ENCODE measurements at places on chromosomes 5 and 9. TPM values are rescaled to one million over a fixed set of nuclear protein-coding genes. Genes with fewer than 3 reads are reported as not detected.

WHRN gene
- 20.5 TPM for total RNA-seq

SIMC1 gene
- total RNA-seq: 17.4 TPM

OTP gene
- total RNA-seq: not detected

TNC gene
- 0.05 TPM for total RNA-seq

PIP5K1B gene
- total RNA-seq: not detected

PRKAA1 gene
- 105 TPM for total RNA-seq

SPINK6 gene
- not detected for total RNA-seq

LRRC26 gene
- total RNA-seq: not detected

- no peak overlapping the region for H3K4me3 ChIP-seq
- DNase-seq: no peak
- H3K27ac ChIP-seq: no peak overlapping the region
- no peaks in the 10 kb centered on the region for H3K27me3 ChIP-seq
These were observed 125.2 kb downstream of the GLIS3 start for GRCh38 chr9:4174546-4175175.

DNA sequence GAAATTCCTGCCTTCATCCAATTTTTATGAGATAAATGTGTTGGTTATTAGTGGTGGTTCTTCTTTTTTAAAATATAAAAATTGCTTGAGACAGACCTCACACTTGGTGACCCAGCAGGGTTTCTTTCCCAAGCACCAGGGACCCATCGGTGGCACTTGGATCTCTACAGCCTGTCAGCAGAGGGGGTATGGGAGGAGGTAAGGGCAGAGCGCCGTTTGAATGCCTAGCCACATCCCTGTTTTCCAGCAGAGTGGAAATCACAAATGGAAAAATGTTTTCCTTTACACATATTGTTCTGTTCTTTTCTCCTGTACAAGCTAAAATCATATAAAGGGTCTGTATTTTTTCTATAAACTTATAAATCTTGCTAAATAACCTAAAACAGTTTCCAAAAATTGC lies 248.0 kb downstream of the NR3C1 start:
- H3K4me1 ChIP-seq: no peaks in the 10 kb centered on the region
- H3K27me3 ChIP-seq: no peaks in the 10 kb centered on the region
- H3K27ac ChIP-seq: no peak overlapping the region
- no peak for DNase-seq

DNA sequence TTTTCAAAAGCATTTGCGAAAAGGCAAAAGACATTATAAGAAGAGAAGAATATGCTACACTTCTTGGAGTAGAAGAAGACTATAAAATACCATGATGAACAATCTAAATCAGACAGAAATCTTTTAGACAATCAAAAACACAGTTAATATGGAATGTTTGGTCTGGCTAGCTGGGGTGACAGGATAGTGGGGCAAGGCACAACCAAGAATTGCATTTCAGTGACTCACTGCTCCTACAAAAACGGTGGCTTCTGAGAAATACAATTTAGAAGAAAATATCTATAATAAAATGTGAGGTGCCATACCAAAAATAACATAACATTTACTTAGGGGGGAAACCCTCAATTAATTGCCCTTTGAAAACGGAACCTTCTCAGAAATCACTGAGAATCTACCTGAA lies 363.4 kb downstream of the NPR3 start:
- no peak overlapping the region for H3K27ac ChIP-seq
- H3K4me3 ChIP-seq: no peak overlapping the region
- no peak for DNase-seq
- H3K36me3 ChIP-seq: no peaks in the 10 kb centered on the region

DNA sequence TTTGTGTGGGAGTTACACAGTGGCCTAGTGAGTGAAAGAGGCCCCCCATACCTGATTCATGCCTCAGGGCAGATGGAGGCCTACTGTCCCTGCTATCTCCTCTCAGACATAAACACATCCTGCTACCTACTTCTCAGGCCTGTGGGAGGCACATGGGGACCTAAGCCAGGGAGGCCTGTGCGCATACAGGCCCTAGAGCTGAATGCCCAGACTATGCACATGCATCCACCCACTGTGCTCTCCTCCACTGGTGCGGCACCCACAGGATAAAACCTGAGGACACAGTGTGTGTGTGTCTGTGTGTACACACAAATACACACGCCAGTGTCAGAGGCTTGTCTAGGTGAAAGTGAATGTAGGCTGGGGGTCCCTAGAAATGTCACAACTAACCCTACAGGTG lies 1.4 kb downstream of the PAX5 start:
- H3K4me1 ChIP-seq: peaks cover 72% of the 10 kb centered on the region
- no peak overlapping the region for H3K4me3 ChIP-seq
- H3K36me3 ChIP-seq: no peaks in the 10 kb centered on the region
- peaks cover 100% of the 10 kb centered on the region for H3K27me3 ChIP-seq

DNA sequence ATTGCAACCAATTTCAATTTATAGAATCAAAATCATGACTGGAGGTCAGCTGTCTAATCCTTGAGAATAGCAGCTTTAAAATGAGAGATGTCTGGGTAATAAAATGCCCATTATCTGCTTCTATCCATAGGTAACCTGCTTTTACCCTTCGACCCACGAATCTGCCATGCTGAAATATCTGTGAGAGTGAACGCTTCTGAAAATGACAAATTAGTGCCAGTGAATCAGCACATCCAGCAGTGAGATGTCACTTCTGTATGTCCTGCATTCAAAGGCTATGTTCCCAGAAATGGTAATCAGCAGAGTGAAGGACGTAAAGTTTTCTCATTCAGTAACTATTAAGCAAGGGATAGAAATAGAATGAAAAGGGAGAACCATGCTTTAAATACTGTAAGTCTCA lies 532.4 kb upstream of the ITGA1 start:
- H3K36me3 ChIP-seq: no peaks in the 10 kb centered on the region
- H3K4me3 ChIP-seq: no peak overlapping the region
- no peak for DNase-seq
- no peaks in the 10 kb centered on the region for H3K4me1 ChIP-seq
- H3K27ac ChIP-seq: no peak overlapping the region

- H3K36me3 ChIP-seq: no peaks in the 10 kb centered on the region
- no peak overlapping the region for H3K27ac ChIP-seq
- H3K27me3 ChIP-seq: no peaks in the 10 kb centered on the region
- H3K4me1 ChIP-seq: no peaks in the 10 kb centered on the region
- no peak overlapping the region for H3K4me3 ChIP-seq
- DNase-seq: no peak
These were observed 30.8 kb downstream of the FOXI1 start for GRCh38 chr5:170136506-170136905.

GRCh38 chr9:69981686-69982445 lies 61.8 kb upstream of the MAMDC2 start:
- peaks cover 5% of the 10 kb centered on the region for H3K27me3 ChIP-seq
- H3K36me3 ChIP-seq: no peaks in the 10 kb centered on the region
- H3K4me1 ChIP-seq: no peaks in the 10 kb centered on the region

GRCh38 chr5:88518131-88519016 lies 249.7 kb upstream of the TMEM161B start:
- no peaks in the 10 kb centered on the region for H3K4me1 ChIP-seq
- H3K27ac ChIP-seq: no peak overlapping the region
- H3K4me3 ChIP-seq: no peak overlapping the region
- no peaks in the 10 kb centered on the region for H3K36me3 ChIP-seq

GRCh38 chr5:141496038-141496437 lies 7.2 kb downstream of the PCDHGC5 start:
- peaks cover 56% of the 10 kb centered on the region for H3K27me3 ChIP-seq
- peaks cover 25% of the 10 kb centered on the region for H3K4me1 ChIP-seq
- no peak overlapping the region for H3K4me3 ChIP-seq
- no peak overlapping the region for H3K27ac ChIP-seq

DNA sequence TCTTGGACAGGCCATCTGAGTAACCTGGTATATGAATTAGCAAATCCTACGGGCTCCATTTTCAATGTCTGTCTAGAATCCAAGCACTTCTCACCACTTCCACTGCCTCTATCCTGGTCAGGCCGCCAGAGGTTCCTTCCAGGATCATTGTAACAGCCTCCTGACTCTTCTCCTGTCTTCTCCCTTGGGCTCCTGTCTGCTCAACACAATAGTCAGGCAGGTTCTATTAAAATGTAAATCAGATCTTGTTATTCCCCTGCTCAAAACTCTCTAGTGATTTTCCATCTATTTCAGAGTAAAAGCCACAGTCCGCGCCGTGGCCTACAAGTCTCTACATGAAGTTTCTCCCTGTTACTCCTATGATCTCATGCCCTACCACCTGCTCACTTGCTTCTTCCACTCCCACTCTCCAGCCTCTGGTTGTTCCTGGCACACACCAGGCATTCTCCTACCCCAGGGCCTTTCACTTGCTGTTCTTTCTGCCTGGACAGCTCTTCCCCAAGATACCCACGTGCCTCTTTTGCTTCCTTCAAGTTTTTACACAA lies 21.7 kb downstream of the ZNF366 start:
- H3K4me1 ChIP-seq: no peaks in the 10 kb centered on the region
- DNase-seq: no peak
- H3K27ac ChIP-seq: no peak overlapping the region

DNA sequence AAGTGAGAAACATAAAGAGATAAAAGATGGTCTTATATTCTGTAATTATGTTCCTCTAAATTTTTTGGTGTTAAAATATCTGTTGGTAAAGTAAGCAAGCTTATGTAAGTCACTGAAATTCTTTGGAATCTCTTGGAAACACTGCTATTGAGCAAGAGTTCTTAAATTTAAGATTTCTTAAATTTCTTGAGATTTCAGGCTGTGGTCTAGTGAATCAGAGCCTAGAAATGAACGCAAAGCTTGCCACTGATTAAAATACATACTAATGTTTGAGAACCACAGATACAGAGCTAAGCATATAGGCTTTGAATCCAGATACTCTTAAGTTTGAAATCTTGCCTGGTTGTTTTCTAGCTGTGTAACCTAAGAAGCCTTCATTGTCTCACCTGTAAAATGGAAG lies 133.4 kb downstream of the TRPM3 start:
- no peak overlapping the region for H3K27ac ChIP-seq
- no peak overlapping the region for H3K4me3 ChIP-seq
- no peaks in the 10 kb centered on the region for H3K4me1 ChIP-seq

DNA sequence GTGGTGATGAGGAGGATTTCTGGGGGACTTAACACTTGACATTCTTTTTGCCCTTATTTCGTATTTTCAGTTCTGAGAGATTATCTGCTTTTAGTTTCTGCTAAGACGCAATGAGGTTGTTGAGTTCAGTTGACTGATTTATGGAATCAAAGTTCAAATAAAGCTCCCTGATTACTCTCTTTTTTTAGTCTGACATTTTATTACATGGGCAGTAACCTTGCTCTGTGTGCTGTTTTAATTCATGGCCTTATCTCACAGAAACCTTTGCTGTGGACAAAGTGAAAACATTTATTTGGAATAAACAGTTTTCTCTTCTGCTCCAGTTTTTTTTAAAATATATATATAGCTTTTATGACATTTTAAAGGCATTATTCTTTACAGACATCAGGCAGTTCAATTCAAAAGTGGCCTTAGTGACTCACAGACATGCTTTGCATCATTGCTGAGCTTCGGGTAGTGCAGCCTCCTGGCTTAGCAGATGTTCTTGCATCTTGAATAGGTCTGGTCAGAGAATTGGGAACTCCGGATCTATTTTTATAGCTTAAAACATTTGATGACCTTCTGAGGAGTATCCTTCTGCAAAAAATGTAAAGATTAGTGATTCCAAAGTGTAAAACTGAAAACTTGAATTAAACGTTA lies 162.9 kb downstream of the FAM170A start:
- no peak for DNase-seq
- H3K27me3 ChIP-seq: no peaks in the 10 kb centered on the region
- H3K4me1 ChIP-seq: no peaks in the 10 kb centered on the region
- H3K4me3 ChIP-seq: no peak overlapping the region

DNA sequence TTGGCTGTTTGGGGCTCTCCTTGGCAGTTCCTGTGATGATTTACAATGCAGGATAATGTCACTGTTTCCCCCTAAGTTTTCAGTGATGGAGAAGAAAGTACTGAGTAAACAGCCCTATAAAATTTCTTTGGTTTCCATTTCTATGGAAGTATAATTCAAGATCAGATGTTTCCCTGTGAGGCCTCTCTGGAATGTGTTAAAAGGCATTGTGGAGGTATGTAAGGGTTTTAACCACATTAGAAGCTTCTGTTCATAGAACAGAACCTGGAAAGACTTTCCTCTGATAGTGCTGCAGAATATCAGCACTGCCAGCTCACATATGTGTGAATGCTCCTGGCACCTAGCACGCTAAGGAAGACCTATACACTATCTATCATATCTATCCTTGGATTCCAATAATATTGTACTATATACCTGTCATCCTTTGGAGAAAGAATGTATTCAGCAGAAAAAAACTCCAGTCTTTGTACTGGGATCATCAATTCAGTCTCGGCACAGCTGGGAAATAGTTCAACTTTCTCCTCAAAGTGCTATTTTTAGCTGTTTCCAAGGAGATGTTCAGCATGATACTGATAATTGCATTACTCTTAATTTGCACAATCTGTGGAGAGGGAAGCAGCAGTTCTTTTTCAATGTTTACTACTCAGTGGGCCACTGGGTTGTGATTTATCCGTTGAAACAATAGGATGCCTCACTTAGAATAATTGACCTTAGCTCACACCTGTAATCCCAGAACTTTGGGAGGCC lies 21.9 kb downstream of the TTC1 start:
- H3K4me1 ChIP-seq: no peaks in the 10 kb centered on the region
- H3K27me3 ChIP-seq: no peaks in the 10 kb centered on the region
- peaks cover 37% of the 10 kb centered on the region for H3K36me3 ChIP-seq
- no peak overlapping the region for H3K27ac ChIP-seq
- no peak for DNase-seq
- no peak overlapping the region for H3K4me3 ChIP-seq

- no peak overlapping the region for H3K27ac ChIP-seq
- no peak for DNase-seq
- no peak overlapping the region for H3K4me3 ChIP-seq
- no peaks in the 10 kb centered on the region for H3K27me3 ChIP-seq
- H3K36me3 ChIP-seq: no peaks in the 10 kb centered on the region
- H3K4me1 ChIP-seq: peaks cover 7% of the 10 kb centered on the region
These were observed 111.4 kb downstream of the LHX2 start for GRCh38 chr9:124122813-124123462.

DNA sequence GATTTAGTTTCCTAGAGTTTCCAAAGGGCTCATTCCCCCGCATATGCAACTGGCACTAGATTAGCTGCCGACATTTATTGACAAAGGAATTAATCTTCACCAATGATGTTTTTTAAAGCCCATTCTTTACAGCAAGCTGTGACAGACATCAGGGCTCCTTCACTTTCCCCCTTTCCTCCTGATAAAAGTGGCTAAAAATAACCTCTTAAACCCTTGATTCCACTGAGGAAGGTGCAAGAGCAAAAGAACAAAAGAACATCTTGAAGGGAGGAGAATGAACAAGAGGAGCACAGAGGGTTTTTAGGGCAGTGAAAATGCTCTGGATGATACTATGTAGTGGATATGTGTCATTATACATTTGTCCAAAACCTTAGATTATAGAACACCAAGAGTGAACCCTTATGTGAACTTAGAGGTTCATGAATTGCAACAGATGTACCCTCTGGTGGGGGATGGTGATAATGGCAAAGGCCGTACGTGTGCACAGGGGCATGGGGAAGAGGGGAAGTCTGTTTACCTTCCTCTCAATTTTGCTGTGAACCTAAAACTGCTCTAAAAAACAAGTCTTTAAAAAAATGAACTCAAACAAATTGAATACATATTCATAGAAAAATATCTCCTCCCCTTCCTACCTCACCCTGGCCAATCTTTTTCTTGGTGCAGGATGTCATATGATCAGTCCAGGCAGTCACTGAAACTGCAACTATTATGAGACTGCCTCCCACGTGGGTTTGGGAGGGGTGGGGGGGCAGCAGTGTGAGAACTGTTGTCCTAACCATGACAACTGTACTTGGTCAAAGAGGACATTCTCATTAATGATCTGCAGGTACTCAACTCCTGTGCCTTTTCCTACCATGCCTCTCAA lies 83.0 kb downstream of the MARCHF3 start:
- H3K4me3 ChIP-seq: no peak overlapping the region
- H3K27ac ChIP-seq: no peak overlapping the region
- no peak for DNase-seq
- no peaks in the 10 kb centered on the region for H3K4me1 ChIP-seq
- H3K36me3 ChIP-seq: no peaks in the 10 kb centered on the region

Measured in CD4-positive, alpha-beta T cell (primary cell).